ENCODE measurements at places on chromosomes 13 and 19.

GRCh38 chr19:35404879-35405622, 34.2 kb downstream of the GPR42 start:
- DNase-seq: no peak

DNA sequence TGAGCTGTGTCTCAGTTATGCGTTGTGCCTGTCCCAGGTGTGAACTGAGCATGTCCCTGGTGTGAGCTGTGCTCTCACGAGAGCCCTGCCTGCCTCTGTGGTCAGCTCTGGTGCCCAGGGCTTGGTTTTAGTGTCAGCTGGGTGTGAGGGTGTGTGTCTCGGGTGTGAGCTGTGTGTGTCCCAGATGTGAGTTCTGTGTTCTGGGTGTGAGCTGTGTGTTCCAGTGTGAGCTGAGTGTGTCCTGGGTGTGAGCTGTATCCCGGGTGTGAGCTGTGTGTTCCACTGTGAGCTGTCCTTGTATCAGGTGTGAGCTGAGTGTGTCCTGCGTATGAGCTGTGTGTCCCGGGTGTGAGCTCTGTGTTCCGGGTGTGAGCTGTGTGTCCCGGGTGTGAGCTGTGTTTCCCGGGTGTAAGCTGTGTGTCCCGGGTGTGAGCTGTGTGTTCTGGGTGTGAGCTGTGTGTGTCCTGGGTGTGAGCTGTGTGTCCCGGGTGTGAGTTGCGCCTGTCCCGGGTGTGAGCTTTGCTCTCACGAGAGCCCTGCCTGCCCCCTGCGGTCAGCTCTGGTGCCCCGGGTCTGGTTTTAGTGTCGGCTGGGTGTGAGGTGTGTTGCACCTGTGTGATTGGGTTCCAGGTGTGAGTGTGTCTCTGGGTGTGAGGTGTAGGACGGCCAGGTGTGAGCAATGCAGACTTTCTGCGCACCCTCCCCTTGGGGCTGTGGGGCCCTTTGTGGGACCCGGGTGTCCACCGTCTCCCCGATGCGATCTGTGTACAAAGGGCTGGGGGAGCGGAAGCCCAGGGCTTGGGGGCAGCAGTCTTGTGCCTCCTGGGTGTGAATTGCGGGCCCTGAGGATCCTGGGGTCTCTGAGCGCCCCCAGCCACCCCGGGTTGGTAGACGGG, 7.1 kb upstream of the PEAK3 start:
- DNase-seq: no peak

GRCh38 chr13:79803989-79804388, 323.0 kb downstream of the NDFIP2 start:
- DNase-seq: no peak

- no peak for DNase-seq
These were observed 403.4 kb downstream of the KLF5 start for GRCh38 chr13:73462241-73462640.

DNA sequence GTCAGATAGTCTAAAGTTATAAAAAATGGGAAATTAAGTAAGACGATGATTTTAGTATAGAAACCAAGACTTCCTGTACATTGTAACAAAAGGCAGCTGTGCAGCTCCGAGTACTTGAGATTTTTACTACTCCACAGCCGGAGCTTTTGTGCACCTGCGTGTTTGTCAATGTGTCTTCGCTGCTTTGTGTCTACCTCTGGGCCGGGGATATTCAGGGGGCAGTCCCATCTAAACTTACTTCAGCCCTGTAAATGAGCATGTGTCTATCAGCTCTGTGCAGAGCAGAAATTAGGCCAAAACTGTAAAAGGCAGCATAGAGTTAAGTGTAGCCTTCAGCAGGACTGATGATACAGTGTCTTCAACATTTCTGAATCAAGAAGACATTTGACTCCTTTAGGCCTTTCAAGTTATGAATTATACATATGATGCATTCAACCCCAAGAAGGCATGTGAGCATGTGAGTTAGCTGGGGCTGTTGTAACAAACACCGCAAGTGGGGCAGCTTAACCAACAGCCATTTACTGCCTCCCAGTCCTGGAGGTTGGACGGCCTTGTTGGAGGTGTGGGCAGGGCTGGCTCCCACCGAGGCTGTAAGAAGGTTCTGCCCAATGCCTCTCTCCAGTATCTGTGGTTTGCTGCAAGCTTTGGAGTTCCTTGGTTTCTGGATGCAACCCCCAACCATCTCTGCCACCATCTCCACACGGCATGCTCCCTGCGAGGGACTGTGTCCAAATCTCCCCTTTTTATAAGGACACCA, 191.0 kb upstream of the IRS2 start:
- no peak for DNase-seq

GRCh38 chr19:14366529-14366928, 14.7 kb upstream of the ADGRE5 start:
- peak; percentile 69 for DNase-seq

DNA sequence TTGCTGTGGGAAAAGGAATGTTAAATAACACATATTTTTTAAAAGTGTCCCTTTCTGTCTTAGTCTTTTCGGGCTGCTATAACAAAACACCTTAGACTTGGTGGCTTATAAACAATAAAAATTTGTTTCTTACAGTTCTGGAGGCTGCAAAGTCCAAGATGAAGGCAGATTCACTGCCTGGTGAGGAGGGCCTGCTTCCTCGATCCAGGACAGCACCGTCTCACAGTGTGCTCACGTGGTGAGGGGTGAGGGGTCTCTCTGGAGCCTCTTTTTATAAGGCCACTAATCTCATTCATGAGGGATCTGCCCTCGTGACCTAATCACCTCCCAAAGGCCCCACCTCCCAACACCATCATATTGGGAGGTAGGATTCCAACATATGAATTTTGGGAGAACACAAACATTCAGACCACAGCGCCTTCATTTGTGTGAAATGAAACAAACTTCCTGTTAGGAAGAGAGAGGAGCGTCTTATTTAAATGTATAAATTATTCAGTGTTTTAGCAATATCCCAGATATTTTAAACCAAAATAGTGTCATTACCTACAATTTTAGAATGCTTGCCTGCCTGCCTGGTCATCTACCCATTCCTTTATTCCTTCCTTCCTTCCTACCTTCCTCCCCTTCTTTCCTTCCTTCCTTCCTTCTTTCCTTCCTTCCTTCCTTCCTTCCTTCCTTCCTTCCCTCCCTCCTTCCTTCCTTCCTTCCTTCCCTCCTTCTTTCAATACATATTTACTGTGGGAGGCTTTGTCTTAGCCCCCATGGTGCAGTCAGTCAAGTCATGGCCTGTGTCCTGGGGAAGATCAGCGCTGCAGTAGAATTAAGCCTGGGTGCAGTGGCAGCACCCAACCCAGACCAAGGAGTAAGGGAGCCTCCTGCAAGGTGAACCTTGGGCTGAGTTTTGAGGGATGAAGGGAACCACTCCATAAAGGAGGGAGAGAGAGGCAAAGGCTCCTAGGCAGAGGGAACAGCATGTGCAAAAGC, 84.2 kb downstream of the TEX26 start:
- DNase-seq: no peak

DNA sequence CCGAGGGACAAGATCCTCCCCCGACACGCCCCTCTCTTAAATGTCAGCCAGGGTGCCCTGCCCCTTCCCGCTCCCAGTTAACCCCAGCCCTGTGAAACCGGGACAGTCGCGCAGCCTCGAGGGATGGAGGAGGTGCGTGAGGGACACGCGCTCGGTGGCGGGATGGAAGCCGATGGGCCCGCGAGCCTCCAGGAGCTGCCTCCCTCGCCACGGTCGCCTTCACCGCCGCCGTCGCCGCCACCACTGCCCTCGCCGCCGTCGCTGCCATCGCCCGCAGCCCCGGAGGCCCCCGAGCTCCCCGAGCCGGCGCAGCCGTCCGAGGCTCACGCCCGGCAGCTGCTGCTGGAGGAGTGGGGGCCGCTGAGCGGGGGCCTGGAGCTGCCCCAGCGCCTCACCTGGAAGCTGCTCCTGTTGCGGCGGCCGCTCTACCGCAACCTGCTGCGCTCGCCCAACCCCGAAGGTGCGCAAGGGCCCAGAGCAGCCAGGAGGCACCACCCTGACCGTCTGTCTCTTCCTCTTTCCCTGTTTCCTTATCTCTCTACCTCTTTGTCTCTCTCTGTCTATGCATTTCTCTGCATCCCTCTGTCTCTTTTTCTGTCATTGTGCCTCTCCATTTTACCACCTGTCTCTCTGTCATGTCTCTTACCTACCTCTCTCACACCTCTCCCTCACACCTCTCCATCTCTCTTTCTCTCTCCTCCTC, at the start of gene NCCRP1:
TSS of gene NCCRP1 (plus strand) at position 105 of the 703 bp plus-strand sequence. CDS start at position 124, 19 bp downstream.
- DNase-seq: peak; percentile 23

DNA sequence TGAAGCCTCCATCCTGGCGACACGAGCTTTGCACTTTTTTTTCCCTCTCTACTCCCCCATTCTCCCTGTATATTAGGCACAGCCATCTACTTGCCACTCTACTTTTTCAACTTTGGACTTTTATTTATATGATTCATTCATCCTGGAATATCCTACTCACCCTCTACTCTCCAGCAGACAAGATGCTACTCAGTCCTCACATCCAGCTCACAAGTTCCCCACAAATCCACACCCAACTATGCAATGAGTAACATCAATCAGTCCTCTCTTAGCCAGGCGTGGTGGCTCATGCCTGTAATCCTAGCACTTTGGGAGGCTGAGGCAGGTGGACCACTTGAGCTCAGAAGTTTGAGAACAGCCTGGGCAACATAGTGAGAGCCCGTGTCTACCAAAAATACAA, 23.9 kb upstream of the URAD start:
- no peak for DNase-seq

DNA sequence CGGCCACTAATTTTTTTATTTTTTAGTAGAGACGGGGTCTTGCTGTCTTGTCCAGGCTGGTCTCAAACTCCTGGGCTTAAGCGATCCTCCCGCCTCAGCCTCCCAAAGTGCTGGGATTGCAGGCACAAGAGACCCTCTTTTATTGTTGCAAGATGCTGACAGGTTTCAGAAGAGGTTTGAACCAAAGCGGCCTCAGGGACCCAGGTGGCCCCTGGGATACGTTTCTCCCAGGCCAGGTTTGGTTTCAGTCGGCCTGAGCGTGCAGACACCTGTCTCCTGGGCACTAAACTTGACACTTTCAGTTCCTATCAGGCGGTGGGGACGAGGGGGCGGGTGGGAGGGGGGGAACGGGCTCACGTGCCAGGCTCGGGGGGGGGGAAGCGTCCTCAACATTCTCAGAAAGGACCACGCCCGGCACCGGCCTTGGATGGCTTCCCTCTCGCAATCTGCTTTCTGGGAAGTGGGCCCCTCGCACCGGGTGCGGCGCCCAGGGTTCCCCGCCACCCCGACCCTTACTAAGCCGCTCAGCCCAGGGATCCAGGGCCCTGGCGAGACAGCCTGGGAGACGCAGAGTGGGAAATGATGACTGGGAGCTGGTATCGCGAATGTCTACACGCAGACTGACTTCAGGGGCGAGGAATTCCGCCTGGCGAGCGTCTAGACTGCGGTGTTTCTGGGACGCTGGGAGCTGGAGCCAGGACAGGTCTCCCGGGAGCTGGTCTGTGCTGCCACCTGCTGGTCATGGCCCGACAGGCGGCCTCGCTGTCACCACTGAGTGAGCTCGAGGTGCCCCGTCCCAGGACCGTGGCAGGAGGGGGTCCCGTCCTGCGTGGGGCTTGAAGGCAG, 91.6 kb downstream of the GNG7 start:
- peak; percentile 90 for DNase-seq

DNA sequence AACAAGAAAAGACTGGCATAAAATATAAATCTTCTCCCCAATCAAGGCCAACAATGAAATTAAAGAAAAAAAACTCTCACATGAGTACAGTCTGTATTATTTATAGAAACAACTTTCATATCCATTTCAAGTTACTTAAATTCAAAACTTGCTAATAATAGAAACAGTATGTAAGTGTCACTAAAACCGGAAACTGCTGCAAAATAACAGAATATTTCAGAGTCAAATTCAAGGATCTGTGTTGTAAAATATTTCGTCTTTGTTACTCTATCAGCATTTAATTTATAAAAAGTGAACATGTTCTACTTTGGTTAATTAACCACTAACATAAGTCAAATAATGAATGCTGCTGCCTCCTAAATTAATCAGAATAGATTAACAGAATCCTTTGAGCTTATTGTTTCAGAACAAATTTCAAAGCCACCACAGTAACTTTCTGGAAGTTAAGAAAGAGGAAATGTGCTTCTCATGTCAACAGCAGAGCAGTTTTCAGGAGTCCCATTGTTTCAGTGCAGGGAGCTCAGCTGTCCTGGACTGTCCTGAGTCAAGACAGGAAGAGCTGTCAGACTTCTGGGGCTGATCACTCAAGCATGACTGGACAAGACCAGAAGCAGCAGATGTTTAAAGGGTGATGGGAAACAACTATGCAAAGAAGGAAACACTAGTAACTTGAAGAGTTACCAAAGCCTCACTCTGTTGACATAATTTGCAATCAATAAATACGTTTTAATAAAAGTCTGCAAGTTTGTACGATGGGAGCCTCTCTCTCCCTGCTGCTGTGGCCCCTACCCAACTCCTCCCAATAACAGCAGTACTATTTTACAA, 76.9 kb downstream of the FOXO1 start:
- DNase-seq: peak; percentile 52

GRCh38 chr13:28991764-28992163, 171.6 kb downstream of the MTUS2 start:
- DNase-seq: no peak

- DNase-seq: no peak
These were observed 1812.2 kb downstream of the PCDH9 start for GRCh38 chr13:65417953-65418352.

GRCh38 chr13:30685320-30685859, 50.0 kb upstream of the ALOX5AP start:
- DNase-seq: no peak

GRCh38 chr19:43606569-43607229, 5.2 kb upstream of the SRRM5 start:
- DNase-seq: no peak

DNA sequence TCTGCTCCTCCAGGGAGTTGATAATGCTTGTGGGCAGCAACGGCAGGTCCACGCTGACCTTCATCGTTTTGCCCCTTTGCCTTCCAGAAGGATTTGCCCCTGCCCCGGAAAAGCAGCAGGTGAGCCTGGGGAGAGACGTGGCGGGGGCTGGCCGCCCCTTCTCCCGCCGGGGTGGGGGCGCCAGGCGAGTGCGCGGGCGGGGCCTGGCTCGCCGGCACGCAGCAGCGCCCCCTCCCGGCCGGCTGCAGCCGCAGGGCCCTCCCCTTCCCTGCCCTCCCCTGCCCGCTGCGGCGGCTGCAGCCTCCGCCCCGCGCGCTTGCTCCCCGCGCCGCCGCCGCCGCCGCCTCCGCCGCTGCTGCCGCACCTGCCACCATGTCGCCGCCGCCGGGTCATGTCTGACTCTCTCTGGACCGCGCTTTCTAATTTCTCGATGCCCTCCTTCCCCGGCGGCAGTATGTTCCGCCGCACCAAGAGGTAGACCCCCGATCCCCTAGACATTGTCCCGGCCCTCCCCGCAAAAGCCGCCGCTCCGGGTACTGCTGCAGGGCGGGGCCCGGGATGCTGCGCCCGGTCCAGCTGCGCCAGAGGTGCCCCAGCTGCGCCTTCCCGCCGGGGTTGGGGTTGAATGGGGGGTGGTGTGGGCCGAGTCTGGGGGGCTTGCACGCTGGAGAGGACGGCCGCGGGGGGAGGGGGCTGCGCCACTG, at the start of gene MAST1:
TSS of gene MAST1 (plus strand) at position 334 of the 704 bp plus-strand sequence. CDS start at position 392, 58 bp downstream.
- no peak for DNase-seq

GRCh38 chr19:39218230-39219007, 14.4 kb upstream of the SYCN start:
- no peak for DNase-seq

GRCh38 chr13:99059498-99060075, 81.7 kb upstream of the DOCK9 start:
- no peak for DNase-seq

GRCh38 chr19:31258211-31259052, 90.8 kb downstream of the TSHZ3 start:
- no peak for DNase-seq

All from left hindlimb (tissue), 1 donor.